ENCODE measurements at places on chromosomes 1 and 21.

DNA sequence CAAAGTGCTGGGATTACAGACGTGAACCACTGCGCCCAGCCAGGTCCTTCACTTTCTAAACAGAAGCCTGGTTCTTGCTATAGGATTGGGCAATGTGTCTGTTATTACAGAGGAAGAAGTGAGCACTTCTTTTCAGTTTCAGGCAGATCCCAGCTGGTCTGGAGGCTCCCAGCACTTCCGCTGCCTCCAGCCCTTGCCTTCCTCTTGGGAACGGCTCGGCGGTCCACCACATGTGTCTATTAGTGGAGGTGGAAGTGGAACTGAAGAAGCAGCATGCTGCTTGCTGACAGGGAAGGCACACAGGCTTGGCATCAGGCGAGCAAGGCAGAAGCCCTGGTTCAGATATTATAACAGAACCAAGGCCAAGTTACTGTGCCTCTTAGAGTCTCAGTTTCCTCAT, 17.0 kb downstream of the MKNK1 start:
- DNase-seq = no peak

- DNase-seq = no peak
Observed at GRCh38 chr1:147560765-147561471, 19.6 kb downstream of the BCL9 start.

DNA sequence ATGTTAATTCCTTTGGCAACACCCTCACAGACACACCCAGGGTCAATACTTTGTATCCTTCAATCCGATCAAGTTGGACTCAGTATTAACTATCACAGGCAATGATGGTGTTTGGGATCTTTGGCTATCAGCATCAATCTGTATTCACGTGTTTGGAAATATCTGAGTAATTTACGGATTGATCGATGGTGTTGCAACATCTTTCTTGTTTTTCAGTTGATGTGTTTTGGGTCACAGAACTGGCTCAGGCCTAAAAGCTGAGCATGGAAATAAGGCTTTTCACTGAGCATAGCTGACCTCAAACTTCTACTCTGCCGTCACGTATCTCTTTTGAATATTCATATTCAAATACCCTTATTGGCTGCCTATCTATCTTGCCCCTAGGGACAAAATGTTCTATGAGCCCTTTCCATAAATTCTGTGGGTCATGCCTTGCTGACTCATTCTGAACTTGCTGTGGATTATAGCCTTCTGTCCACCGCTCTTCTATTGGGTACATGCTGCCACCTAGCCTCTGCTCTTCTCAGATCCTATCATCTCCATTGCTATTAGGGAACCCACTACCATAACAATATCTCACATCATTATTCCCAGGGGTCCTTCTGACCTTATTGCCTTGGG, 156.0 kb downstream of the PDE4B start:
- DNase-seq = no peak

DNA sequence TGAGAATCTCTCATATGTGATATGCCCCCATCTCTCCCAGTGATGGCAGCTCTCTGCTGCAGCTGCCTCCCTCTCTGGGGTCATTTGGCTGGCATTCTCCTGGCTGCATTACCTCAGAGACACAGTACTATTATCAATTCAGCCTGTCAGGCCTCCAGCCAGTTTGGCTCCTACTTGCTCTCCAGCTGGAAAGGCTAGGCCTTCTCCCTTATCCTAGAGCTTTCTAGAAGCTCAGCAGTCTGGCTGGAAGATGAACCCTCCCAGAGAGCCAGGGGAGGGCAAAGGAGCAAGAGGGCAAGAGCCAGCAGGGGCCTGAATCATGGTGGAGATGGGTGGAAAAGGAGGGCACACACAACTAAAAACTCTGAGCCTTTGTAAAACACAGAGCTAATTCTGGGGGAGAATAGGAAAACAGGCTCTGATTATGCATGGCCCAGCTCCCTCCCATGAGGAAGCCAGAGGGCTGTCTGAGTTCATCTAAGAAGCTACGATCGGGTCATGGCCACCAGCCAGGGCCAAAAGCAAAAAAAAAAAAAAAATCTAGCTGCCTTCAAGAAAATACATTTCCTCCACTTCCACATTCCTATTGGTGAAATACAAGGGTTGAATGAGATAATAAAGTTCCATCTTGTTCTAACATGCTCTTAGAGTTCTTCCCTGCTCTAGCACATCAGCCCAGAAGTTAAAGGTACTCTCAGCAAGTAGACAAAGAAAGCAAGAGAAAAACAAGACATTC, 8.8 kb downstream of the LAMB3 start:
- no peak for DNase-seq

DNA sequence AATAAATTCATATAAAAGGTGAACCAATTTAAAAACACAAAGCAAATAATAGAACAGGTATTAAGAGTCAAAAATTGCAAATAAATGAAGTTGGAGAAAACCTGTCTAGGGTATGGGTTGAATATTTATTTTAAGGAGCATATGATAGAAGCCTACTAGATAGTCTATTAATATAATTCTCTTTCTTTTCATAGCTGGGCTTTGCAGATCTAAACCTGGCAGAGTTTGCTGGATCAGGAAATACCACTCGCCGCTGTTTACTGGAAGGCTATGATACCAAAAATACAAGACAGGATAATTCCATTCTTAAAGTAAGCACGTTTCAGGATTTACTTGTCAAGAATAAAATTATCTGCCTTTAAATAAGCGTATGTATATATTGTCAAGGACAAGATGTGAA, 48.9 kb downstream of the HENMT1 start:
- no peak for DNase-seq

DNA sequence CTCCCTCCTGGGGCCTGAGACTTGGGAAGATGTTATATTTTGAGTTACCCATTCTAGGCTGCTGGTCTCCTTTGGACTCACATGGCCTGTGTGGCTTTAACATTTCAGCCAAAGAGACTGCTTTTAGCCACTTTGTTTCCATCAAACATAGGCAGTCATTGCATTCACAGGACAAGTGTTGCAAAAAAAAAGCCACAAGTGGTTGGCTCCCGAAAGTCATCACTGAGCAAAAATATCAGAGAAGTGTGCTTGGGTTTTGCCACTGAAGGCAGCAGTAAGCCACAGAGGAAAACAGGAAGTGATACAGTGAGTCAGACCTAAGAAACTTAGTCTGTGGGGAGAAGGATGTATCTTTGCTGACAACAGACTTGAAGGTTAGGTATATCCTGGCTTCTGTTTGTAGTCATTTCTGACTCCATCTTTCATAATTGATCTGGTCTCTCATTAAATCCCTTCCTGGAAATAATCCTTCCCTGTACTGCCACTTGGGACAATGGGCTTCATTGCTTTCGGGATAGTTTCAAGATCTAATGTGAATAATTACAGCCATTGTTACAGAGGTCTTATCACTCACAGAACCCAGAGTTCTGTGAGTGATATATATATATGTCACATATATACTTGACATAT, 80.9 kb downstream of the COLGALT2 start:
- peak; percentile 19 for DNase-seq

DNA sequence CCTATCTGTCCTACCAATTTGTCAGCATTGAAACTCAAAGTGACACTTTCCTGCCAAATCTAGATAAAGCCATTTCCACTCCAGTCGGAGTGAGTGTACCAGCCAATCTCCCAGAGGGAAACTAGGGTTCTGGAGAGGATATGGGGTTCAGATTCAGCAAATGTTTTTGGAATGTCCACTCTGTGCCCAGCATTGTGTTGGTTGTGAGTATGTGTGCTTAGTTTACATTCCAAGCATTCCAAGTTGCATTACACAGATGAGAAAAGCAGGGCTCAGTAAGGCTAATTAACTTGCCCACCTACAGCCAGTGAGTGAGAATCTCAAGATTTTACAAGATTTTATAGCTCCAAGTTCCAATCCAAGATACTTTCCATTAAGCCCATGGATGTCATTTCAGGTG, 26.4 kb upstream of the RGS16 start:
- DNase-seq = no peak

- DNase-seq = no peak
Observed at GRCh38 chr1:198713081-198713480, 74.2 kb downstream of the PTPRC start.

DNA sequence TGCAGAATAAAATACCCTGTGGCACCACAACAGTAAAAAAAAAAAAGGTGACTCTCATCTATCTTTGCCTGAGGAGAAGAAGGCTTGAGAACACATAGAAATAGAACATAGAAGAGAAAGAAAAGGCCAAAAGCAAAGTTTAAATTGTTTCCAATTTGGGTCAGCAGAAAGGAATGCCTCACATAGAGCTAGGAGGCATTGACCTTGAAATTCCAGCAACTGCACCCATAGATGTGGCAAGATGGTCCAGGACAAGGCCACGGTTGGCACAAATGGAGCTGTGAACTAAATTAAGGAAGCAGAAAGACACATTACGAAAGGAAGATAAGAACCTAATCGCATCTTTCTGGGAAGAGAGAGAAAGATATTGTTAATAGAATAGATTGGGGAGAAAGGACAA, 588.3 kb downstream of the LMO4 start:
- DNase-seq = no peak

DNA sequence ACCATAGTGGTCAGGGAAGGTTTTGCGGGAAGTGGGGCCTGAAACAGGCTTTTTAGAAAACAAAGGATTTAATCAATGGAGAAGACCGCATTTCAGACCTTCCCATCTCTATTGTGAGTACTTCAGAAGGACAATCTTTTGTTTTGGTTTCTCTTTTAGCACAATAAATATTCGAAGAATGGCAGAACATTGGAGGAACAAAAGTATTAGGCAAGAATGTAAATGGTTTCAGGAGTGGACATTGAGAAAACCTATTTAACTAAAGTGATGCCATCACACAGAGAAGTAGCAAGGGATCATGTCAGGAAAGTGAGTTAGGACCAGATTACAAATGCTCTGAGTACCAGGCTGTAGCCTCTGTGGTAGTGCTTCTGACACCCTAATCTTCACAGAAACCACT, 26.8 kb upstream of the UBE2U start:
- no peak for DNase-seq

- no peak for DNase-seq
Observed at GRCh38 chr1:6468729-6469461, 2.9 kb upstream of the TNFRSF25 start.

- DNase-seq = no peak
Observed at GRCh38 chr1:118716775-118717174, 271.4 kb downstream of the TBX15 start.

DNA sequence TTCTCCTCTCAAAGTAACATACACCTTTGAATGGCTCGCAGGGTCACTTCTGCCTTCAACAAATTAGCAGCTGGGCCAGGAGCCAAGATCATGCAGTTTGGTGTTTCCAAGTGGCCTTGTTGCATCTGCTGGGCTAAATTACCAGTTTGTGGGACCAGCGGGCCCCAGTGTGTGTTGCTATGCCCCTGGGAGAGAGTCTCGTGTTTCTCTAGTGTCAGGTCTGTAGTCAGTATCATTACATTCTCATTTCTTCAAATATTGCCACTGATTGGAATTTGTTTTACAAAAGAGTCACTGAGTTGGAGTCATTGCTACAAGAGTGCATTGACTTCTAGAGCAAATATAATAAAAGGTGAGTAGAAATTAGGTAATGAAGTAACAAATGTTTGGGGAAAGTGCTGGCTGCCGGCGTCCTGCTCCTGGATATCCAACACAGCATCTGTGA, 35.5 kb downstream of the RHOU start:
- DNase-seq = no peak

DNA sequence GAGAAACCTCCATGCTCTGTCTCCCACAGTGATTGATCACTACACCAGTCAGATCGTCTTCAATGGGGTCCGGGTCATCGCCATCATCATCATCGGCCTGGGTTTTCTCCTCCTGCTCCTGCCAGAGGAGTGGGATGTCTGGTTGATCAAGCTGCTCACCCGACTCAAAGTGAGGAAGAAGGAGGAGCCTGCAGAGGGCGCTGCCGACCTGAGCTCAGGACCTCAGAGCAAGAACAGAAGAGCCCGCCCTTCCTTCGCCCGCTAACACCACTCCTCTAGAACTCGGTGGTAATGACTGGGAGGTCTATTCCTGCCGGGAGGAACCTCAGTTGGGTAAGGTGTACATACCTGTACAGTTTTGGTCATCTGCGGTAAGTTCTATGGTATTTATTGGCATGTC, 50.3 kb upstream of the COA6 start:
- no peak for DNase-seq

DNA sequence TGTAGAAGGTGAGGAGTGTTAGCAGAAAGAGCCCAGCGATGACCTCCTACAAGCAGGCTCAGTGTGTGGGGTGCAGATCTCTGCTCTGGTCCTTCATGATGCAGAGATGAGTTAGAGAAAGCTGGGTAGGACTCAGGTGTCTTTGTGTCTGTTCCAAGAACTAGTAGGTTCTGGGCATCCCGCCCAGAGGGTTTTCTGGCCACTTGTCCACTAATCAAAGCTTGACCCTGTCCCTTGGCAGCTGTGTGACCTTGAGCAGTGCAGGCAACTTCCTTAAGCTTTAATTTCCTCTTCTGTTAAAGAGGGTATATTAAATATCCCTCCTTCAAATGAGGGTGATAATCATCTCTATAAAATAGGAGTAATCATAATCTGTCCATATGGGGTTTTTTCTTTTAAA, 54.7 kb upstream of the WNT4 start:
- no peak for DNase-seq

DNA sequence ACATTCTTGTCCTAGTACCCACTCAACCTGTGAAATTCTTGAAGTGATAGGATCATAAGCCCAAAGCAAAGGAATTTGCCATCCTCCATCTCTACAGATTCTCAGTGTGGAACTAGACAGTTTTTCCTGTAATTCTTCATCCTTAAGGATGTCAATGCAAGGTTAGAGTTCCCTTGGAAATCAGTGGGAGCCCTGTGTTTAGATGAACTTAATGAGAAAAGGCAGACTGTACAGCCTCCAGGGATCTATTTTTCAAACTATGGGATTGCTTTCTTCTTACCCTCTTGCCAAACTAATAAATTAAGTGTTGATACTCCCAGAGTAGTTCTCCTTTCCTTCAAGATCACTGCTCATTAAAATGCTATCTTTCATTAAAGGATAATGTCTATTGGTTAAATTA, 78.1 kb upstream of the OLFM3 start:
- DNase-seq = no peak

DNA sequence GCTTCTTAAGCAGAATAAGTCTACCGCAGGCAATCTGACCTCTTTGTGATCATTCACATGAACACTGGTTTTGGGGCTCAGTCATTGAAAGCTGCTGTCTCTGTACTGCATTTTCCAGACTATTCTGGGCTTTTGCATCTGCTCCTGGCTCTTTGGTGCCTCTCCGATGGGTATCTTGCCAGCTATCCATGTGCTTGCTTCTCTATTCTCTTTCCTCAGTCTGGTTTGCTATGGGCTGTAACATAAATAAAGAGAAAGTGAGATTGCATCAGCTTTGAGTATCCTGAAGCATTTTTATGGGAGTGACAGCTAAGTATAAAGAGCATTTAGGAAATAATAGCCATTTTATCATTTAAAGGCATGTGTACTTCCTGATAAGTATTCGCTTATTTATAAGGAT, 70.7 kb downstream of the C1orf21 start:
- DNase-seq = no peak

GRCh38 chr1:38113159-38113666, 66.6 kb upstream of the POU3F1 start:
- no peak for DNase-seq

GRCh38 chr1:91550961-91551360, 50.3 kb downstream of the CDC7 start:
- no peak for DNase-seq

- no peak for DNase-seq
Observed at GRCh38 chr1:6033986-6034749, 11.5 kb upstream of the KCNAB2 start.
